NCI-H187 treated with DMSO at 0.1 percent for 48 hours (cell line): ENCODE measurements at places on chromosomes 3 and 15.

GRCh38 chr3:47536221-47536891 is 22.8 kb upstream of the ELP6 start:
- no peak for DNase-seq

DNA sequence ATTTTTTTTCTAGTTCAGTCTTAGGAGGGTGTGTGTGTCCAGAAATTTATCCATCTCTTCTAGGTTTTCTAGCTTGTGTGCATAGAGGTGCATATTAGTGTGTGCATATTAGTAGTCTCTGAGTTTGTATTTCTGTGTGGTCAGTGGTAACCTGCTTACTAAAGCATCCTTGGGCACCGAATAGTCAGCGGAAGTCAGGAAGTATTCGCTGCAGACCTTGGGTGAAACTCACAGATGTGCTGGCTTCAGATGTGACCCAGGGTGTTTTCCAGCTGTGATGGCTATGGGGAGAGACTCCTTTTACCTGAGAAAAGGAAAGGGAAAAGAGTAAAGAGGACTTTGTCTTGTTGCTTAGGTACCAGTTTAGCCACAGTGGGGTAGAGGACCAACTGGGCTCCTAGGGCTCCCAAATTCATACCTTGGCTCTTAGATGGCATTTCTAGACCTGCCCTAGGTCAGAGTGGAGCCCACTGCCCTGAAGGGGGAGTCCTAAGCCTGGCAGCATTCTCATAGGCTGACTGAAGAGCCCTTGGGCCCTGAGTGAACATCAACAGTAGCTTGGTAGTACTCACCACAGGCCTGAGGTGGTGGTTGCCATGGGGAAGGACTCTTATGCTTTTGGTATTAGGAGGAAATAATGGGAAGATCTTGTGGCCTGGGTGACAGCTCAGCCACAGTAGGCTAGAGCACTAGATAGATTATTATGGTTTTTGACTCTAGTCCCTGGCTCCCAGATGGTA is 286.0 kb upstream of the ZPLD1 start:
- DNase-seq = no peak

GRCh38 chr3:146099316-146099715 is 61.7 kb downstream of the PLOD2 start:
- DNase-seq = no peak

DNA sequence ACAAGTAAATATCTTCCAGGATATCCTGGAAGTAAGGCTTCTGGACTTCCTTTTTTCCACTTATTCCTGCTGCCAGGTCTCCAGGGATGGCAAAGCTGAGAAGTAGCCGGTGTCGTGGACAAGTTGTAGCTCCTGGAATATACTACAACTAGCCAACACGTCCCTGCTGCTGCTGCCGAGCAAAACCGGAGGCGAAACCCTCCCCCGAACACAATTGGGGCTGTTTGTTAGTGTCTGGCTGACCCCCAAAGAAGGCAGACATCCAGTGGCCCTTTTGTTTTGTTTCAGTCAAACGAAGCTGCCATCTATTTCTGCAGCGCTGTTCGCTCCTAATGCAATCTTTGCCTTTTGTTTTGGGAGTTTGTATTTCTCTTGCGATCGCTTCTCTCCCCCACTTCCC is 45.3 kb upstream of the EIF5A2 start:
- no peak for DNase-seq

- no peak for DNase-seq
These were observed 603 bp downstream of the EIF1B start for GRCh38 chr3:40309925-40310695.

- no peak for DNase-seq
These were observed 30.8 kb upstream of the BHLHE40 start for GRCh38 chr3:4948395-4948794.

- no peak for DNase-seq
These were observed 21.3 kb downstream of the MEGF11 start for GRCh38 chr15:66232267-66232625.

DNA sequence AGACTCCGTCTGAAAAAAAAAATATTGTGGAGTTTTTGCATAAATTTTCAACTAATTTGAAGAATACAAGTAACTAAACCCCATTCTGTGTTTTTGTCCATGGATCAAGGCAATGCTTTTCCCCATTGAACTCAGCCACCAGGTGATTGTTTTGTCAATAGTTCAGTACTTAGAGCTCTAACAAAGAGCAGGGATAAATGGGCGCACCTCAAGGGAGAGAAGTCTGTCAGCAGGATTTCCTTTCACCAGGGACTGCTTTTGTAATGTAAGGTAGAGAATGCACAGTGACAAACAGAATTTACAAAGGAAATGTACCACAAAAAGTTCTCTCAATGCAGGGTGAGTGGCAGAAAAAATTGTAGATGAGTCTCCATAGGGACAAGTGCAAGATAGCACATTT is 10.8 kb upstream of the ATP13A5 start:
- DNase-seq = no peak

DNA sequence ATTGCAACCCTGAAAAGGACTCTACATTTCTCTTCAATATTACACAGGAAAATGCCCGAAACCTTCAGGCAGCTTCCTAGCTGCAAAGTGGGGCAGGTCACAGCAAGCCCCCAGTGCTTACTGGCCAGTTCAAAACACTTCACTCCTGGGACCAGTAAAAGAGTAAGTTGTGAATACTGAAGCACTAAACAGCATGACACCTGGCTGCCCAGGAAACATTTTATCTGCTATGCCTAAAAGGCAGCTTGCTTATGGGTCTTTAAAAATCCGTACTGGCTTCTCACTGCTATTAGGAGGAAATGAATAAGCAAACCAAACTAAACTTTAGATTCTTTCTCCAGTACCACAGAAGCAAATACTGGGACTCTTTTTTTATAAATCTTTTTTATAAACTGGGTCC is 457.9 kb upstream of the ALCAM start:
- DNase-seq = no peak

- no peak for DNase-seq
These were observed 8.3 kb downstream of the LMCD1 start for GRCh38 chr3:8509961-8510360.

DNA sequence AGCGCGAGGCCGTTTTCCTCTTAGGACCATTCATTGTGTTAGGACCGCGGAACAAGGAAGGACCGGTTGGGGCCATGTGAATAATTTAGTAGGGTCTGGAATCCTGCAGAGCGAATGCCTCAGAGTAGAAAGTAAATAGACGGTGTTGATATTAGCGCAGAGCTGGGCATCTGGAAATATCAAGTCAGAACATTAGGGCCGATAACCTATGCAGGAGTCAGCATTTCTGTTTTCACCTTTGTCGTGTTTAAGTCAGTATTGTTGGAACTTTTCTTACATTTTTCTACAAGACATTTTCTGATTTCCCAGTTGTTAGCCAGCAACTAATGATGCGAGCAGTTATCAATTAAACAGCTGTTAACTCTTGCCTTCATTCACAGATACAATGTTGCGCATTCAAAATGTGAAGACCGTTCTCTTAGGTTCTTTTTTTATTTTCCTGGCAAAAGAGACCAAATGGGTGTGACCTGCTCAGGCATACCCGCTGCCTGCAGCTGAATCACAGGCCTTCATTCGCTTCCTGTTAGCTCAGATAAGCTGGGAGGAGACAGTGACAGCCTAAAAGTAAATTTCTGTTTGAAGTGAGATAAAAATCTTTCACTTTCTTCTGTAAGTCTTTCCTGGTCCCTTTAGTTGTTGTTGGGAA is 966 bp upstream of the PKM start:
- DNase-seq = no peak

- DNase-seq = no peak
These were observed 62.4 kb downstream of the RAD18 start for GRCh38 chr3:8900869-8901268.

DNA sequence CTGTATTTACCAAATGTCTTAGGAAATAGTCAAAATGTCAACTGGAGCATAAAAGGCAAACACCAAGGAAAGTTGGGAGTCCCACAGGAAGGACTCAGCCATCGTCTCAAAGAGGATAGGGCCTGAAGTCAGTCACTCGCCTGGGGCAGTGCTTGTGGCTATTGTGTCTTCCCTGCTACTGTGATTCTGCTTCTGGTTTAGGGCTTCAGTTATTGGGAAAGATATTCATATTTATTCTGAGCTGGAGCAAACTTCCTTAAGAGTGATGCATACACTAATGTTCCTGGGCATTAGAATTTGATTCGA is 118.1 kb downstream of the EDEM1 start:
- no peak for DNase-seq

- no peak for DNase-seq
These were observed at the start of gene GABRA5 for GRCh38 chr15:26866298-26867199. Gene GABRA5 (plus strand): TSS chr15:26867062. CDS start chr15:26869249, 2,187 bp downstream.

GRCh38 chr3:49803465-49804140 is 542 bp downstream of the INKA1 start:
- DNase-seq = no peak

DNA sequence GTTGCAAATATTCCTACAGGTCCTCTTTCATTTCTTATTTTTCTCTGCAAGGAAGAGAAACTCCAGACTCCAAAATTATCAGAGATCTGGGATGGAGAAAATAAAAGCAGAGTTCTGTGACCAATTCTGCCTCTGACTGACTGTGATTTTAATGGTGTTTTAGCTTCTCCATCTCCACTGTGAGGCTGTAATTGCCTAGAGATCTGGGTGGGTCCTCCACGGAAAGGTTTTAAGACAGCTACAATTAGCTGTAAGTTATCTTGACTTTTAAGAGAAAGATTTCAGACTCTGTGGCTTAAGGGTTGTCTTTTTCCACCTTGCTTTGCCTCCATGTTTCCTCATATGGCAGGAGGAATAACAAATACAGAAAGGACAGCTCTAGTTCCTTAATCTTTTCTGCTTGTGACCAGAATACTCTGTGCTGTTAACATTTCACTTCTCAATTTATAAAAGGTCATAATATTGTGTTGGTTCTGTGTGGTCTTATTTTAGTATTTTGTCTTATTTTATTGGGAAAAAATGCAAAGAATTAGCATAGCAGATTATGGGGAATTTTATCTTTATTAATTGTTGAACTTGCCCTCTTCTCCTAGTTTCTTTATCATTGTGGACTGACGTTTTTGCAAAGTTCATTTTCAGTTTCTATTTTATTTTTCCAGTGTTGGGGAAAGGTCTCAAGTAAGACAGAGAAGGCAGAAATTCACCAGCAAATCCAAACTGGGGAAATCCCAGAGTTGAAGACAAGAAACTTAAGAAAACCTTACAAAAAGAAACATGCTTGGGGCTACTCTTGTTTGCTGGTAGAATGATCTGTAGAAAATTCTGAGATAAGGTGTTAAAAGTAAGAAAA is 157.9 kb downstream of the RAP2B start:
- no peak for DNase-seq

DNA sequence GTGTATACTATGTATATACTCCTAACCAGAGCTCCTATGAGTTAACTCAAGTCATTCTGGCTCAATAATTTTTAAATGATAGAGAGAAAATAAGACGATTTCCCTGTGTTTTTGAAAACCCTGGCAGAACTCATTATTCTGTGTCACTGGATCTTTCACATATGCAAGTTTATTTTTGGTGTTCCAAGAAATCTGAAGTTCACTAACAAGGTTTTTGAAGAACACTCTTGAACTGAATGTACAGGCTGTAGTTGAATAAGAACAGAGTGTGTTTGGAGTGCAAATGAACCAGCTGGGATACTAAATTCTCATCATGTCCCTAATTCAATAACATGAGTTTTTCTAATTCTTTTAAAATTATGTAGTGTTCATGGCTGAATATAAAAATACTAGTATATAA is 466.9 kb upstream of the SUCLG2 start:
- DNase-seq = no peak

DNA sequence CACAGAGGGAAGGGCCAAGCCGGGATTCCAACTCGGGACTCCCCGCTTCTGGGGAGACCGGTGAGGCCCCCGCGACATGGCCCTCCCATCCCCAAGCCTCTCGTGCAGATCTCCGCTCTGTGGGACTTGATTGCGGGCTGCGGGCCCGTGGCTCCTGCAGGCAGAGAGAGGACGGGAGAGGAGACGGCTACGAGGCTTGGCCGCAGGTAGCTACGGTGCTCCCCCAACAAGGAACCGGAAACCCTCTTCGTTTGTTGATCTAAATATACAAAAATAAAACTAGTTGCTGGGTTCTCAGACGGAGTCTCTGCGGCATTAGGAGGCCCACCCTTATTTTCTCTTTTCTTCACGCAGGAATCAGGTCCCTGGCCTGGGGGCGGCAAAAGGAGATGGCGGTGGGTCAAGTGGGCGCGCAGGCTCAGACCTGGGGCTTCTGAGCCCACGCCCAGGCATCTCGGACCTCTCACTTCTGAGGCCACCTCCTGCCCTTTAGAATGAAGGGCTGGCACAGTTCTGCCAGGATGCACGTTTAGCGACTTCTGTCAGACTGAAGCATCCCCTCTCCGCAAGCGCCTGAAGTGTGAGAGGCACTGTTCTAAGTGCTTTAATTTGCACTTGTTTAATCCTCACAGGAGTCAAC is 10.9 kb downstream of the GNB5 start:
- DNase-seq = no peak

- DNase-seq = no peak
These were observed 34.5 kb downstream of the PRICKLE2 start for GRCh38 chr3:64190517-64191515.

GRCh38 chr3:168362156-168362555 is 266.4 kb upstream of the GOLIM4 start:
- DNase-seq = no peak

GRCh38 chr3:12588039-12589009 is 31.4 kb downstream of the MKRN2 start:
- DNase-seq = peak; percentile 31

DNA sequence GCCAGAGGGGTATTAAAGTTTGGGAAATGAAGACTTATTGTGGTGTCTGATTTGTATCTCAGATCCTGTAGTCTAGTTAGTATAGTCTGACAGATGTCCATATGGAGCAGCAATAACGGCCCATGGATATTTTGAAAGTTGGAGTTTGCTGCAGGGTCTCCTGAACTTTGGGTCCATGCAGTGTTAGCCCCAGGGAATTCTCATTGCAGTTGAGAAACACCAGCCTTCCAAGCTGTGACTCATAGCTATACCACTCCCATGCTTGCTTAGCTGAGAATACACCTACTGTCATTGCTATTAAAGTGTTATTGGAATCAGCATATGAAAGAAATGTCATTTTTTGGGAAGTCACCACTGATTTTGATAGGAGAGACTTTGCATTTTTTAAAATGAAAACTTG is 29.2 kb downstream of the TMOD2 start:
- DNase-seq = no peak
